Kidney (tissue), 22 donors: ENCODE measurements at places on chromosomes 5 and 9. TPM values are rescaled to one million over a fixed set of nuclear protein-coding genes. Genes with fewer than 3 reads are reported as not detected.

DNA sequence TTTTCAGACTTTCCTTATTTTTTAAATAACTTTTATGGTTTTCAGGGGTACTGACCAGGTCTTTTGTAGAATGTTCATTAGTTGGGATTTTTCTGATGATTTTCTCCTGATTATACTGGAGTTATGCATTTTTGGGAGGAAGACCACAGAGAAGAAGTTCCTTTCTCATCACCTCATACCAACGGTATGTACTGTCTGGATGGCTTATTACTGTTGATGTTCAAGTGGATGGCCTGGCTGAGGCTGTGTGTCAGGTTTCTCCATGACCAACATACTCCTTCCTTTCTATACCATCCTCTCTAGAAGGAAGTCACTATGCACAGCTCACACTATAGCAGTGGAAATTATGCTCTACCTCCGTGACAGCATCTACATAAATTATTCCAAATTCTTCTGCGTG lies 71.1 kb upstream of the NR3C1 start:
- DNase-seq = no peak
- no peak overlapping the region for H3K27ac ChIP-seq
- H3K4me1 ChIP-seq = no peaks in the 10 kb centered on the region
- no peaks in the 10 kb centered on the region for H3K36me3 ChIP-seq
- H3K4me3 ChIP-seq = no peak overlapping the region
- no peaks in the 10 kb centered on the region for H3K27me3 ChIP-seq

- H3K36me3 ChIP-seq = no peaks in the 10 kb centered on the region
- H3K4me1 ChIP-seq = no peaks in the 10 kb centered on the region
- no peaks in the 10 kb centered on the region for H3K27me3 ChIP-seq
- no peak for DNase-seq
- H3K27ac ChIP-seq = no peak overlapping the region
Measured at GRCh38 chr9:137882506-137882821, 4.9 kb downstream of the CACNA1B start.

DNA sequence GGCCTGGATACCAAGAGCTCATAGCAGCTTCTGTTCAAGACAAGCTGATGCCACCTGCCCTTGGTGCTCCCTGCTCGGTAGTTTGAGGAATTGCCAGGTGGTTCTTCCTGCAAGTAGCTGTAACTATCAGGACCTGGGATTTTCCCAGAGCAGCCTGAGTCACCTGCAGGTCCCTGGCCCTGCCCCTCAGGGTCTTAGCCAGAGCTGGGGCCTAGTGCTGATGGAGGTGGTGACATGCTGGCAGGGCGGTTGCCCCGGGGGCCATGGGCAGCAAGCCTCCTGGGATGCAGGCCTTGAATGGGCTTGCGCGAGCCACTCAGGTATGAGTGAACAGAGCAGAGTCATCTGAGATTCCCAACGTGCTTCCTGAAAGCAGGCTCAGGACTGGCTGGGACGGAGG lies 262.3 kb downstream of the HSPA4 start:
- no peaks in the 10 kb centered on the region for H3K27me3 ChIP-seq
- no peaks in the 10 kb centered on the region for H3K4me1 ChIP-seq
- H3K27ac ChIP-seq = no peak overlapping the region
- no peaks in the 10 kb centered on the region for H3K36me3 ChIP-seq

- H3K27me3 ChIP-seq = no peaks in the 10 kb centered on the region
- peaks cover 2% of the 10 kb centered on the region for H3K4me1 ChIP-seq
- H3K36me3 ChIP-seq = no peaks in the 10 kb centered on the region
- H3K4me3 ChIP-seq = no peak overlapping the region
- H3K27ac ChIP-seq = no peak overlapping the region
Measured at GRCh38 chr9:132946211-132946610, 1.8 kb upstream of the TSC1 start.

- no peaks in the 10 kb centered on the region for H3K36me3 ChIP-seq
- H3K4me1 ChIP-seq = peaks cover 5% of the 10 kb centered on the region
- no peaks in the 10 kb centered on the region for H3K27me3 ChIP-seq
- H3K27ac ChIP-seq = no peak overlapping the region
Measured at GRCh38 chr5:96699186-96699820, 37.1 kb downstream of the CAST start.

The MAP3K1 gene
- 64.0 TPM for total RNA-seq
